ENCODE measurements at places on chromosomes 6 and 20.

GRCh38 chr6:43378631-43379030 is 9.2 kb upstream of the ZNF318 start:
- DNase-seq = no peak

DNA sequence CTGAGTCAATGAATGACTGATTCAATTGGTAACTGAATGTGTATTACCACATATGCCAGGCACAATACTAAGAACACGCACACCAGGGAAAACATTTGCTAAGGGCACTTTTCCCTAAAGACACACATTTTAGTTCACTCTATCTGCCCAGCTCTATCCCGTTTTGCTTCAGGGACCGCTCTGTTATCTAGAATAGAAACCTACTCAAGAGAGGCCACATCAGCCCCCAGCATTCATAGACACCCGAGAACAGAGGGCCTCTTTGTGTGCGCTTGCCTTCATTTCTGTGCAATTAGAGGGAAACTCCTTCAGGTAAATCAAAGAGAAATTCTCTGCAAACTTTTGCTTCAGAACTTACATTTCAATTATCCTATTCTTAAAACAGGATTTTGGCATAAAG is 50.3 kb downstream of the DZANK1 start:
- DNase-seq = no peak

- DNase-seq = no peak
Measured at GRCh38 chr6:39114388-39114703, 640 bp downstream of the SAYSD1 start.

GRCh38 chr6:106488494-106489370 is 128.2 kb downstream of the CRYBG1 start:
- DNase-seq = no peak

- DNase-seq = no peak
Measured at GRCh38 chr6:81933608-81934051, 181.1 kb upstream of the TENT5A start.

DNA sequence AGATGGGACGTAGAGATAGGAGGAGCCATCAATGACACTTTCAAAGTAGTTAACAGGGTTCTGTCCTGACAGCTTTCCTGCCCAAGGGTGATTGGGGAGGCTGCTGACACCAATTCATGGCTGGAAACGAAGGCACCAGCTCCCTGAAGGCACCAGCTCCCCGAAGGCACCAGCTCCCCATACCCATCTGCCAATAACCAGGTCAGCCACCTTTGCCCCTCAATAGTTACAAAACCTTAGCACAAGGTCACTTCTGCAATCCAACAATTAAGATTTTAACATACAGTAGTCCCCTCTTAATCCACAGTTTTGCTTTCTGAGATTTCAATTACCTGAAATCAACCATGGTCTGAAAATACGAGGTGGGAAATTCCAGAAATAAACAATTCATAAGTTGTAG is 51.7 kb downstream of the ELOVL5 start:
- DNase-seq = no peak

- no peak for DNase-seq
Measured at GRCh38 chr20:13487202-13487601, 151.5 kb downstream of the TASP1 start.

- DNase-seq = no peak
Measured at GRCh38 chr6:19578481-19578880, 258.7 kb upstream of the ID4 start.

GRCh38 chr20:56554869-56555268 is 21.8 kb downstream of the FAM209B start:
- DNase-seq = no peak

GRCh38 chr6:167450626-167451025 is 125.7 kb downstream of the TTLL2 start:
- no peak for DNase-seq

DNA sequence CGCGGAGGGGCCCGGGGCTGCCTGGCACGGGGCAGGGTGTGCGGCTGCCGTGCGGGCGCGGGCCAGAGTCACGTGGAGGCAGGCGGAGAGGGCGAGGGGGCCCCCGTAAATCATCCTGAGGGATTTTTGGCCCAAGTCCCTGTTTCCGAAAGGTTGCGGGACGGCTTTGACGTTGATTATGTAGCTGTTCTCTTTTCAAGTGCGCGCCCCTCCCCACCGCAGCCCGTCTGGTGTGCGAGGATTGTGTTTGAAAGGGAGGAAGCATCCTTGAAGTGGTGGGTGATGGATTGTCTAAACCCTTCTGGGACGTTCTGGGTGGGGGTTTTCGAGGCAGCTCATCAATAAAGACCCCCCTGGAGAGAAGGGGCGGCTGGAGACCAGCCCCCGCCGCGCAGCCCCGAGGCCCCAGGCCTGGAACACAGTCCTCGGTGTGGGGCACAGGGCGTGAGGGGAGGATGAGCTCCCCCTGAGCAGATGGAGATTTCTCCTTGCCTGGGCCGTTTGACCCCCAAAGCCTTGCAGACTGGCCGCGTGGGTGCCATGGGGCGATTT is 7.0 kb upstream of the FOXF2 start:
- no peak for DNase-seq

GRCh38 chr6:94074764-94075163 is 655.4 kb upstream of the EPHA7 start:
- no peak for DNase-seq

DNA sequence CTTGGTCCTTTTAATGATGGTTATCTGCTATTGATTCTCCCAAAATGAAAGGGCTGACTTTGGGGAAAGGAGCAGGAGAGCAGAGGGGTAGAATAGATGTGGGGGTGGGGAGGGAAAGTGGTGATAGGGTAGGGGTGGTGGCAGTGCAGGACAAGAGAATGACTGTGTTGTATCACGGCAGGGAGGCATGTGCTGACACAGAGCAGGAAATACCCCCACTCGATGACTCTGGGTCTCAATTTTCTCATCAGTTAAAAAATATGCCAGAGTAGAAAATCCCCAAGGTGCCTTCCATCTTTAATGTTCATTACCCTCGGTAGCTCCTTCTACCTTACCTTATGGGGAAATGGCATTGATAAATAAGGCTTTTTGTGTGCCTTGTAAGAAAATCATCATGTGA is 79.0 kb upstream of the ATXN1 start:
- DNase-seq = no peak

DNA sequence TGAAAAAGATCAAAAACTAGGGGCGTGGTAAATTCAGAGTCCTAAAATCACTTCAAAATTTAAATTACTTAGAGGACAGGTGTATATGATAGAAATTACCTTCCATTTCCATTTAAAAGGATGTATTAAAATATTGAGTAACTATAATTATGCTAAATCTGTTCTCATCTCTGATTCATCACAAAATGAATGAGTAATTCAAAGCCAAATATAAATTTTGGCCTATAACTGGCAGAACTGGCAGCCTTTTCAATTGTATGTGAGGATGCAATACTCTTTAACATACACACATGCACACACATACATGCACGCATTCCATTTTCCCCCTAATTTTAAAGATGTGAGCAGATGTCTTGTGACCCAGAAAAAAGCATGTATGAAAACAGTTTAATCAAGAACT is 194.6 kb downstream of the EPM2A start:
- no peak for DNase-seq

GRCh38 chr6:25435416-25435985 is 156.3 kb downstream of the CARMIL1 start:
- DNase-seq = no peak
